ENCODE measurements at places on chromosomes 12 and 14.

DNA sequence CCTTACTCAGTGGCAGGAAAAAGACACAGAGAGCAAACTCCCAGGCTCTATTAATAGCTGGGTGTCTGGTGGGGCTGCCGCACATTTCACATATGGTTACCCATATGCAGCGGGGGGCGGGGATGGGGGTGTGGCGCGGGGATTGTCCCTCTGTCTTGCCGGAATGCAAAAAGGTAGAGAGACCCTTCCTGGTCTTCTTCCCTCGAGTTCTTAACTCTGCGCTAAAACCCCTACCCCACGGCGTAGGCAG lies 1.7 kb downstream of the PRMT8 start:
- no peak for DNase-seq

- no peak for DNase-seq
Measured at GRCh38 chr14:51020024-51020710, 74.7 kb downstream of the TRIM9 start.

GRCh38 chr12:78192979-78193378 lies 362.3 kb downstream of the NAV3 start:
- no peak for DNase-seq

- no peak for DNase-seq
Measured at GRCh38 chr12:33488036-33488435, 48.4 kb upstream of the SYT10 start.

DNA sequence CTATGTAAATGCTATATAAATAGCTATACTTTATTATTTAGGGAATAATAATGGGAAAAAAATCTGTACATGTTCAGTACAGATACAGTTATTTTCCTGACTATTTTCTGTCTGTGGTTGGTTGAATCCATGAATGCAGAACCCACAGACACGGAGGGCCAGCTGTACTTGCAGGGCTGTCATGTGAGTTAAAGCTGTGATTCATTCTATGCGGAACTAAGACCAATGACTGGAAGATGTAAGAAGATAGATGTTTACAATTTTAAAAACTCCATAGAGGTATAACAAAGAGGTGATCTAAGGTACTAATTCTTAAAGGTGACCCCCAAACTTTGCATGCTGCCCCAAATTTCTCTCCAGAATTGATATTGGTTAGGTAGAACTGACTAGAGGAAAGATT lies 14.6 kb downstream of the PCNX4 start:
- DNase-seq: no peak

DNA sequence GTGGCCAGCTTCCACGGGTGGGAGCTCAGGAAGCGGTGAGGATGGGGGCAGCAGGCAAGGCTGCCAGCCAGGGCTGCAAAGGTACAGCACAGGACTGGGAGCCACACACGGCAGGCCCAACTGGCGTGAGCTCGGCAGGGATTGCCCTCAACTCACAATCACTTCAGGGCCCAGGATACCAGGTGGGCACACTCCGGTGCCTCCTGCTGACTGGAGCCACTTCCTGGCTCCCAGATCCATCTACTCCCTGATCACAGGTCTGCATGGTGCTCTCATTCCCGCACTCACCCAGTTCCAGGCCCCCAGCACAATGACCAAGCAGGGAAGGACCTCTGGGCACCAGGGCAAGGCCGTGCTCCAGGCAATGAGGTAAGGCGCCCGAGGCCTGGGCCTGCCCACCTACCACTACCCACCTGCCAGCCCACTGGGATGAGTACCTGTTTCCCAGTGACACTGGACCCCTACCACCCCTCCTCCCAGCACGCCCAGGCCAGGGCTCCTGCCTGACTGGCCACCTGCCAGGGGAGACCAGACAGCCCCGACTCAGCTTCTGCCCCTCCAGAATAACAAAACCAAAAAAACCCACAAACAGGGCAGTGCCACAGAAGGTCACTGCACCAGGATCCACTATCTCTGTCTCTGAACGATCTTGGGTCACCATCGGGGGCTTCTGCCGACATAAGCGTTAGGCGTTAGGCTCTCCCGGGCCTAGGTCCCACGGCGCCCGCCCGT lies 1.8 kb downstream of the JAG2 start:
- DNase-seq: no peak

DNA sequence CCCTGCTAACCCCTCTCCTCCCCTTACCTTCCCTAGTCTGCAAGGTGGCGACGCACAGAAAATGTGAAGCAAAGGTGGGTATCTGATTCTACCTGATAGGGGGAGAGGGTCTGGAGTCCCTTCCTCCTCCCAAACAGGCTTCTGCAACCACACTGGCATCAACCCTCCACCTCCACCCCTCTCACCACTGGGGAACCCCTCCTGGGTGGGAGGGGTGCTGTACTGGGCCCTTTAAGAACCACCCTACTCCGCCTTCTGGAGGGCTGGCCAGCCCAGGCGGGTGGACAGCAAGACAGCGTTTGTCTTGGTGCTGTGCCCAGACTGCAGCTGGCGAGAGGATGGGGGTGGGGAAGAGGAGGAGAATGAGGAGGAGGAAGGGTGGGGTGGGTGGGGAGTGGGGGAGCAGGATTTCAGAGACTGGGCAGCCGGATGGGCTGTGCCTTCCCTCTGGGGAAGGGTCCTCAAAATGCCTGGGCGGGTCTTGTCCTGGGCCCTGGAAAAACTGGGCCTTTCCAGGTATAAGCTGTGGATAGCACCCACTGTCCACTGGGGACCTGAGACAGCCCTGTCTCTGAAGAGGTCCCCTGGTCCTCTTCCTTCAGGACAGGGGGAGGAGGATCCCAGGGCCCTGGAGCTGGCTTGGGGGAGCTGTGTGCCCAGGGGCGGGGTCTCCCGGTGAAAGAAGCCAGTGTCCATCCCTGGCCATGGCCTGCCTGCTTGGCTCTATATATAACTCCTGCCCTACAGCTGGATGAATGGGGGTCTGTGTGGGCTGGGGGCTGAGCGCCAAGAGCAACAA lies 2.8 kb downstream of the TNS2 start:
- DNase-seq: no peak

DNA sequence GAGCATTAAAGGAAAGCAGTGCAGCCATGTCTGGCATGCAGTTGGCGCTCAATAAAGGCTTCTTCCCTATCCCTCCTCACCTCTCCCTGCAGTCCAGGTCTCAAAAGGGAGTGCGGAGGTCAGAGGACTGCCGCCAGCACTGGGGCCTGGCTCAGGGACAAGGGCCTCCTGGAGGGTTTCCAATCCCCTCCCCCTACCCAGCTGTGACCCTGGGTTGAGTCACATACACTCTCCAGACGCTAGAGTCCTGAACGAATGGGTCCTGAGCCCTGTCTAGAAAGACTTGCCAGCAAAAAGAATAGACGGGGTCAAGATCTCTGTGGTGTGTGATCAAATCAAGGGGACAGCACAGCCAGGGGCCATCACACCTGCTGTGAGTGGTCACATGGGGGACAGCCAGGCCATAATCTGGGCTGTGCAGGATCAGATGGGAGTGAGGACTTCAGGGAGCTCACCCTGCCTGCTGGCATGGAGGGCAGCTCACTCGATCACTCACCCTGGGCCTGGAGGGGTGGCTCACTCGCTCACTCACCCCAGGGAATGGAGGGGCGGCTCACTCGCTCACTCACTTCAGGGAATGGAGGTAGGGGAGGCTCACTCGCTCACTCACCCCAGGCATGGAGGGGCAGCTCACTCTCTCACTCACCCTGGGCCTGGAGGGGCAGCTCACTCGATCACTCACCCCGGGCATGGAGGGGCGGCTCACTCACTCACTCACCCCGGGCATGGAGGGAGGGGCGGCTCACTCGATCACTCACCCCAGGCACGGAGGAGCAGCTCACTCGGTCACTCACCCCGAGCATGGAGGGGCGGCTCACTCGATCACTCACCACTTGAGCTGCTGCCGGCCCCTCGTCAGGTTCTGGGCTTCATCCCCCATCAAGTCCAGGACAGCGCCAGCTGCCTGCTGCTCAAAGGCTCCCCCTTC lies 12.8 kb downstream of the CFAP73 start:
- no peak for DNase-seq

- DNase-seq: no peak
Measured at GRCh38 chr12:105474672-105475071, 144.2 kb downstream of the C12orf75 start.

- peak; percentile 56 for DNase-seq
Measured at GRCh38 chr12:45959728-45960127, 30.6 kb downstream of the SCAF11 start.

GRCh38 chr12:49010092-49010668 lies 8.4 kb downstream of the PRKAG1 start:
- no peak for DNase-seq

DNA sequence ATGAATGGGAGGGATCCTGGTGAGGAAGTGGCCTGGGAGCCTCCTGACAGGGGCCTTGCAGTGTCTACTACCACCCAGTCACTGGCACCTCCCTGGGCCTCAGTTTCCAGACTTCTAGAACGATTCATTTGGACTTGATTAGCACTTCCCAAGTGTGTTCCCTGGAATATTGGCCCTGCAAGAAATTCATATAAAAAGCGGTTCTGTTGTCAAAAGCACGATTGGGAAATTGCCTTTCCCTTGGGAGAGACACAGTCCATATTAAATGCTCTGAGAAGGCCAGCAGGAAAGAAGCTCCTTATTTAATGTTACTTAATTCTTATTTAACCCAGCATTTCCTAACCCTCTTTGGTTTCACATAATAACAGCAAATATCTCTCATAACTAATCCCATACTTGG lies 61.9 kb downstream of the DRAM1 start:
- DNase-seq: no peak

All from NCI-H1417 treated with DMSO at 0.1 percent for 48 hours (cell line).